ENCODE measurements at places on chromosomes 4 and X.

DNA sequence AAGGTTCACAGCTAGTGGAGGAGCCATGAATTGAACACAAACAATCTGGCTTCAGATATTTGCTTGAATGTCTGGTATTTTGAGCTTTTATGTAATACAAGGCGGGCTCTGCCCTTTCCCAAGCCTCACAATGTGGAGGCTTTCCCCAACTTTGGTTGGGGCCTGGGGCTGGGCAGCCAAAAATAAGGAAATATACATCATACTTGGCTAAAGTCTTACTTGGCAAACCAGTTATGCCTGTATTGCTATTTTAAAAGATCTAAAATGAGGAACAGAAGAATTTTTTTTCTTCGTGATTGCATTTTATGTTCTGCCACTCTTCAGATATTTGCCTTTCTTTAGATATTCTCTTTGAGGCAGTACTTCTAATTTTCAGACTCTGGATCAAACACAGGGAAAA lies 26.1 kb downstream of the ARFIP1 start:
- DNase-seq, result no peak

GRCh38 chr4:148827781-148828180 lies 385.6 kb upstream of the NR3C2 start:
- no peak for DNase-seq

DNA sequence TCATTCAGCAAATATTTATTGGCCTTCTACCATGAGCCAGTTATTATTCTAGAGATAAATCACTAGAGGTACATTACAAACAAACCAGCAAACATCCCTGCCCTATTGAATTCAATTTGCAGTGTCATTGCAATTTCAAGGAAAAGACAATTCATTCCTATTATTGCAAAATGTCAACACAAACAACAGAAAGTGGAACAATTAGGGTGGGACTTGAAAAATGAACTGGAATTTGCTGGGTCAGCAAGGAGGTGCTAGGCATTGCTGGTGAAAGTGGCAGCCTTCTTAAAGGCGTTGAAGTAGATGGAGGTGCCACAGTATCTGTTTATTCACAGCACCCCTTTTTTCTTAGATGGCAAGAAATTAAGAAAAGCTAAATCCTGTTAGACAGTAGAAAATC lies 224.0 kb upstream of the BMP3 start:
- peak; percentile 32 for DNase-seq

DNA sequence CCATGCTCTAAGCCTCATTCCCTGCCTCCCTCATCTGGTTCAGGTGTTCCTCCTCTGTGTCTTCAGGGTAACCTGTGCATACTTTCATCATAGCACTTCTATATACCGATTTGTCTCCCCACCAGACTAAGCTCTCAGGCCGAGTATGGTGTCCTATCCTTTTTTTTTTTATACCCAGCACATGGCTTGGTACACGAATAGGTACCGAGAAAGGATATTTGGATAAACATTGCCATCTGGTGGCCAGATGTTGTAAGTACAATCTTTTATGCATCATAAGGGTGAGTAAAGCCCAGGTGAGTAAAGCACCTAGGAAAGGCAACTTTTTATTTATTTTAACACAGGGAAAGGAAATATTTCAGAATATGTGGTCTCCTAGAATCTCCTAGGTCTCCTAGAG lies 68.4 kb downstream of the MID2 start:
- no peak for DNase-seq

GRCh38 chr4:165222651-165222994 lies 15.3 kb downstream of the KLHL2 start:
- DNase-seq, result no peak

- no peak for DNase-seq
Observed at GRCh38 chr4:17469931-17470674, 41.8 kb downstream of the QDPR start.

DNA sequence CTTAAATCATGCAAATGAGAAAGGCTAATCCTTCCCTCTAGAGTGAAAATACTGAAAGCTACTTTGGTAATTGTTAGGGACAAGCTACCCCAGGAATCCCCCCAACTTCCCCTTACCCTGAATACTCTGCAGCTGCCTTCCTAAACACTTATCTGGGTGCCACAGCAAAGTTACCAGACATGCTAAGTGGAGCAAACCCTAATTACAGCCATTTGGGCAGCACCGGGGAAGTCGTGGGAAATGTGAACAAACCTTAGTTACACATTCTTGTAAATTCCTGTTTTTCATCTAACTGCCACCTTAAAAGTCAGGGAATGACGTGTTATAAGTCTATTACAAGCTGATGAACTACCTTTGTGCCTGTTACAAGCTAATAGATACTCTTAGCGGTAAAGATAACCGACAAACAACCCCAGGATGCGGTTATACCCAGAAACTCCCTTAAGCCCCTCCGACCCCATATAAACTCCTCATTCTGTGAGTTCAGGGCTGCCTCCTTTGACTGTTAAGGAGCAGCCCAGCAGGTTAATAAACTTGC lies 66.0 kb upstream of the PLAC8 start:
- DNase-seq, result no peak

DNA sequence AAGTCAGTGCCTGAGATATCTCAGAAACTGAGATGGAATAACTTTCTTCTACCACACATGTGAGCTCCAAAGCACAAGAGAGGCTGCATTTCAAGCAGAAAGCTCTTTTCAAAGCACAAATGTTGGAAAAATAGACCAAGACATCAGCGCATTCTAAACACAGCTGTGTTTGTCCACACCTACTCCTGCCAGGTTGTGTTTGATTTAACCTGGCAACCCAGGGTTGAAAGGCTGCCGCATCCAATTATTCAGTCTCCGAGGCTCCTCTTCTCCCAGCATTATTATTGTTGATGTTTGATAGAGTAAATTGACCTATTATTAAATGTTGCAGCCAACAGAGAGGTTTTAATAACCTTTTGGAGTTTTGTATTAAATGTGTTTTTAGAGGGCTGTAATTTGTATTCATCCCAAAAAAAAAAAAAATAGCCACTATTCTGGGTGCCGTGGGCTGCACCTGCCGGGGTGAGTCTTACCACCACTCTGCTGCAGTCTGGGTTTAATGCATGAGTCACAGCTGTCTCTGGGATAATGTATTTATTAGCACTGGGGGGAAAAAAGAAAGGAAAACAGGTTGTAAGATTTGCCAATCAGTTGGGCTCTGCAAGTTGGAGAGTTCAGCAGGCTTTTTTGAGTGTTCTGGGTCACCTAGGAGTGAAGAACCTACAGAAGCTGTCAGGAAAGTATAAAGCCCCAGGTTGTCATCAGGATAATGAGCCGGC lies 105.2 kb upstream of the NOCT start:
- DNase-seq, result peak; percentile 93
